Stimulated activated CD4-positive, alpha-beta T cell treated with anti-CD3 and anti-CD28 coated beads, Interleukin-15, amount 100 ng/mL, for 1 hour (primary cell): ENCODE measurements at places on chromosomes 7 and 10.

- DNase-seq, result no peak
Measured at GRCh38 chr7:1510780-1511154, 6.6 kb upstream of the INTS1 start.

DNA sequence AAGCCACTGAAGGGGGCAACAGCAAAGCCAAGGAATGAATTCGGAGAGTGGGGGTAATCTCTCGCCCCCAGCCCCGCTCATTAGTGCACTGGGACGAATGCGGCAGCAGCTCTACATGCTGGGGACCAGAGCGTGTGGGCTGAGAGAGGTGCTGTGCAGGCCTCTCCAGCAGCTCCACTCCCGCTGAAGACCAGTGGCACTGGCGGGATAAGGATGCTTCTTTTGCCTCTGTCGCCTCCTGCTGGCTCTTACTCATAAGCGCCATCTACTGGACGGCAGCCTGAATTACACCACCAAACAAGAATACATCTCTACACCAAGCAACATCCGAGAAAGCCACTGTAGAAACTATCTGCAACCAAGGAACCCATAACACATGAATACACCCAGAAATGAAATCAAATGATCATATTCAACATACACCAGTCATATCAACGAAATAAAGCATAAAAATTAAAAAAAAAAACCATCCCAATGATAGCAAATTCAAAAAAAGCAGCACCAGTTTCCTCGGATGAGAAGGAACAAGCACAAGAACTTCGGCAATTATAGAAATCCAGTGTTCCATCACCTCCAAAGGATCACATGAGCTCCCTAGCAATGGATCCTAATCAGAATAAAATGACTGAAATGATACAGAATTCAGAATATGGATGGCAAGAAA, 79.0 kb upstream of the TMEM168 start:
- no peak for DNase-seq

- no peak for DNase-seq
Measured at GRCh38 chr10:29386342-29386999, 97.6 kb downstream of the LYZL1 start.

- no peak for DNase-seq
Measured at GRCh38 chr7:47610506-47611044, 28.7 kb upstream of the TNS3 start.

DNA sequence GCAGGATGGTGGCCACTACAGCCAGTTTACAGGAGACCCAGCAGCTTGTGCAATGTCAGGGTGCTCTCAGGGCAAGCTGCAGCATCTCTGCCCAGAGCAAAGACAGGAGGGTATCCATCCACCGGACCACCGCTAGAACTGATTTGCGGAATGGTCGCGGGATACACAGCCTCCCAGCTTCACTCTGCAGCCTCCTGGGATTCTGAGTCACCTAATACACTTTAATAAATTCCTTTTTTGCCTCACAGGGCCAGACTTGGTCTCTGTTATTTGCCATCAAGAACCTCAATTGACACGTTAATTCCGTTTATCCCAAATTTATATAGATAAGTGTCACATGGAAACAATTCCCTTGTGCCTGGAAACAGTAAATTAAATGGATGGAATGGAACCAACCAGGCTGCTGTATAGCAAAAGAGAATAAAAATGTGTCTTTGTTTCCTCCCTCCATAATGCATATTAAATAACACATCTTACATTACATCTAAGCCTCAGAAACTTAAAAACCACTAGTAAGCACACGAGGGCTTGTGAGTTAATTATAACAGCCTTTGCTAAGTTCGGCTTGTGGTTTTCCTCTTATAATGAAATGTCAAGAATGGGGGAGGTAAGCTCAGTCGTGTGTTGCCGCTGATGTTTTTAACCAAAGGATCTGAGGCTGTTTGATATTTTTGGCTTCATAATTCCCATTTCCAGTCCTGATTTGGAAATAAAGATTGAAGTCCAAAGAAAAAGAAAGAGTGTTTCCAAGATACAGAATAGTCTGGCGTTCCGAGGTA, 52.1 kb downstream of the ADRB1 start:
- DNase-seq, result no peak

GRCh38 chr10:132488231-132488821, 49.3 kb upstream of the INPP5A start:
- DNase-seq, result no peak

- DNase-seq, result no peak
Measured at GRCh38 chr10:62990126-62990525, 143.0 kb upstream of the NRBF2 start.

DNA sequence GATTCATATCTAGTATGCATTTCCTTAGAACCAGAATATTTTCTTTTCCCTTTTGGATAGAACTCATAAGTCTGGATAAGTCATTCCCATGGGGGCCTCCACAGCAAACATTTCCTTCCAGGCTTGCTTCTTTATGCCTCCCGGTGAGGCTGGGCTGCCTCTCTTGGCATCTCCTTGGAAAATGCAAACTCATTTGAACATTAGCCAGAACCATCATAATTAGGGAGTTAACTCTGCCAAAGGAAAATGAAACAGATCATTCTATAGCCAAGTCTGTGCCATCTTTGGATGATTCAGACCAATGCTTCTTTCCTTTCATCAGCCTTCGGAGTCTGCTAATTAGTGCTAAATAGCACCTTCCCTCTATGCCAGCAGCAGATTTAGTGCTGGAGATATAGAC, 81.1 kb downstream of the PLPP4 start:
- DNase-seq, result no peak

- no peak for DNase-seq
Measured at GRCh38 chr10:5978230-5978489, 817 bp upstream of the IL15RA start.

- DNase-seq, result no peak
Measured at GRCh38 chr10:104054430-104054829, 31.2 kb downstream of the COL17A1 start.

- no peak for DNase-seq
Measured at GRCh38 chr7:108662783-108663362, 93.2 kb downstream of the DNAJB9 start.

DNA sequence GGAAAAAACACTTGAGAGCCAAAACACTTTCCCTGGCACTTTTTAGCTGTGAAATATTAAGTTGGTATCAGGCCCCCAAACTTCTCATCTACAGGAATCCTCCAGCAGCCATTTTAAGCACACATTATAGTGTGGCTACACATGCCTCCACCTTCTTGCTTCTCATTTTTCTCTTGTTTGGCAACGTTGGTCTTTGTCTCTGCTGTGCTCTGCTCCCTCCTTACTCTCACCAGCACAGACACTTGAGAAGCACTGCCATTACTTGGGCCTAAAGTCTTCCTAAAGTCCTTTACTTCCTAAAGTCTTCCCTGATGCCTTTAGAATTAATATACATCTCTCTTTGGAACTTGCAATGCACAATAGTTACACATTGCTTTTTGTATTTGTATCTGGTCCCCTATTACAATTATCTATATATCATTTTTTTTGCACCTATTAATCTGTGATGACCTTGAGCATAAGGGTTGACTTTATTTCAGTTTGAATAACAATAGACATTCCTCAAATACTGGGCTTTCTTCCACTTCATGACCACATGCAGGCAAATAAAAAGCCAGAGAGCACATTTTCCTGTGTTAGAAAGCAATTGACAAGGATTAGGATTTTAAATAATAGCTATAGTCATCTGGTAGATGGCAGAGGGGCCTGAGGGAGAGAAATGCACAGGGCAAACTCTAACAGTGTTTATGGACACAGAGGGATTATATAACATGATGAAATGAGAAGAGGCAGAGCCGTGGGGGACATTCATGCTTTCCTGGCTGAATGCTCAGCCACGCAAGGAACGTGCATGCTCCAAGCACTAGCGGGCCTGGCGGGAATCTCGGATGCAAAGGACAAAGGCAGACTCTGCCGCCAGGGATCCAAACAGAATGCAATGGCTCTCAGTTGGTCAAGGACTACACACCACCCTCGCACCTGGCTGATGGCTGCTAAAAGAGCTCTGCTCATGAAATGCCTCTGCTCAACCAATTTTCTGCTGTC, 99.3 kb downstream of the CDC14C start:
- DNase-seq, result no peak

DNA sequence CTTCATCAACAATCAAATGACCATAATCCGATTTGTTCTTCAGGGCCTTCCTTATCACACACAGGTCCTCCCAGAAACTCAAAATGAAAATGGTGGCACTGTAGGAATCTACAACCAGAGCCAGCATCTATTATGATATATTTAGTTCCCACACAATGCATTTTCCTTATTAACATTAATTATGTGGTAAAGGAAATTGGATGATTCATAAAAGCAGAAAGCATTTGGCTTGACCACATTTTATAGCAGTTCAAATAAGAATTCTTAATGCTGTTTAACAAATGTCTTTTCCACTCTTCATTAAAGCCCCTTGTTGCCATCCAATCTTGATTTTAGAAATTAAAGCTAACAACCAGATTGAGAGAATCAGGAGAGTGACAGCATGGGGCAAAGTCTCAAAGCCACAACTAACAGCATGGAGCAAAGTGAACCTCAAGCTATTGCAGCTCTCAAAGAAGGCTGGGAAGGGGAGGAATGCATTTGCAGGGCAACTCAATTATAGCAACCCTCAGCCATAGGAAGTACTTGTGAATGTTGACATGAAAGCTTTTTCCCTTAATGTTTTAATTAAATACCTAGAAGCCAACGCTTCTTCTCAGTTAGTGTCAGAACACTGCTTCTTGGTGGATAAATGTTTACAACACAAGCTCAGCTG, 549.1 kb downstream of the NXPH1 start:
- no peak for DNase-seq

- no peak for DNase-seq
Measured at GRCh38 chr7:93212881-93213280, 13.4 kb downstream of the HEPACAM2 start.

GRCh38 chr10:116364868-116365267, 40.6 kb downstream of the CCDC172 start:
- DNase-seq, result no peak

DNA sequence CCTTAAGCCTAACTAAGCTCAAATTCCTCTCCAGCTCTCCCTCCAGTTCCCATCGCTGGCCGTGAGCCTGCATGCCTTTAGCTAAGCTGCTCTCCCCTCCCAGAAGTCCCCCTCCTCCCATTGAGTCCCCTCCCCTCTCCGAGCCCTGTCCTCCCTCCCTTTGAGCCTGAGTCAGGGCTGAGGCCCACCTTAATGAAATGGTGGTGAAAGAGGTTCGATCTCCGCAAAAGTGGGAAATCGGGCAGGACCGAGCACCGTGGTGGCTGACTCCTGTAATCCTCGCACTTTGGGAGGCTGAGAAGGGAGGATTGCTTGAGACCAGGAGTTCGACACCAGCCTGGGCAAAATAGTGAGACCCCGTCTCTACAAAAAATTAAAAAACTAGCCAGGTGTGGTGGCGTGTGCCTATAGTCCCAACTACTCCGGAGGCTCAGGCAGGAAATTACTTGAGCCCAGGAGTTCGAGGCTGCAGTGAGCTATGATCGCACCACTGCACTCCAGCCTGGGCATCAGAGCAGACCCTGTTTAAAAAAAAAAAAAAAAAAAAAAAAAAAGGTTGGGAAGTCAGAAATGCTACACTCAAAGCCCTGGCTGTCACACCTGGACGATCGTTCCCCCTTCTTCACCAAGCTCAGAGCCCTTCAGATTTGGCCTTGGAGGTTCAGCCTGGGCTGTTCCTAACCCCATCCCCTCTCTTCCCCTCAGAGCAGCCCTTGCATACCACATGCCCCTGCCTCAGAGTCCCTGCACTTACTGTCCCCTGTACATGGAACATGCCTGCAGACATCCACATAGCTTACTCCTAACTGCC, 995 bp upstream of the CLDN3 start:
- DNase-seq, result no peak

GRCh38 chr7:116173051-116174028, 37.0 kb upstream of the TES start:
- no peak for DNase-seq

GRCh38 chr7:30937416-30937815, 25.8 kb downstream of the AQP1 start:
- no peak for DNase-seq

- no peak for DNase-seq
Measured at GRCh38 chr7:104795086-104795485, 218.9 kb upstream of the KMT2E start.

DNA sequence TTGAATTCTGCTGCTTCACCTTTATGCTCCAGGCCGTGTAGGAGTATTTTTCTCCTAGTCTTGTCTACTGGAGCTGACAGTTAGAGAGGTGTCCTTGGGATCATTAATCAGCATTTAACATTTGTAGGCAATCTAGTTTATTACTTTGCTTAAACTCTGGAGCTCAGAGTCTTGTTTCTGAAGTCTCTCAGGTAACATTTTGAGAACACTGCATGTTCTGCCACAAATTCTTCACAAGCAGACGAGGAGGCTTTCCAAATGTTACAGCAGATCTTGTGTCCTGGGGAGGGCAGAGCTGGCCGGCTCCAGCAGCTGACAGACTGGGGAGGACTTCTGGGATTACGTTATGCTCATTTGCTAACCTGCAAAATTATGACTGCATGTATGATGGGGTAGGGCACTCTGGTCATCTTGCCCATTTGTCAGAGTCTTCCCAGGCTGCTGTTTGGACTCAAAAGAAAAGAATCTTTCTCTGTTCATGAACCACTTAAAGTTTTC, 50.5 kb downstream of the GALNT17 start:
- DNase-seq, result no peak

- no peak for DNase-seq
Measured at GRCh38 chr10:106935978-106936451, 228.5 kb downstream of the SORCS1 start.

DNA sequence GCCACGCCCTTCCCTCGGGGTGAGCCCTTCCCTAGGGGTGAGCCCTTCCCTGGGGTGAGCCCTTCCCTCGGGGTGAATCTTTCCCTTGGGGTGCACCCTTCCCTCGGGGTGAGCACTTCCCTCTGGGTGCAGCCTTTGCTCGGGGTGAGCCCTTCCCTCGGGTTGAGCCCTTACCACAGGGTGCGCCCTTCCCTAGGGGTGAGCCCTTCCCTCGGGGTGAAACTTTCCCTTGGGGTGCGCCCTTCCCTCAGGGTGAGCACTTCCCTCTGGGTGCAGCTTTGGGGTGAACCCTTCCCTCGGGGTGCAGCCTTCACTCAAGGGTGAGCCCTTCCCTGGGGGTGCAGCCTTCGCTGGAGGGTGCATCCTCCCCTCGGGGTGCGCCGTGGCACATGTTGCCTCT, 34.6 kb upstream of the INSIG1 start:
- DNase-seq, result no peak

DNA sequence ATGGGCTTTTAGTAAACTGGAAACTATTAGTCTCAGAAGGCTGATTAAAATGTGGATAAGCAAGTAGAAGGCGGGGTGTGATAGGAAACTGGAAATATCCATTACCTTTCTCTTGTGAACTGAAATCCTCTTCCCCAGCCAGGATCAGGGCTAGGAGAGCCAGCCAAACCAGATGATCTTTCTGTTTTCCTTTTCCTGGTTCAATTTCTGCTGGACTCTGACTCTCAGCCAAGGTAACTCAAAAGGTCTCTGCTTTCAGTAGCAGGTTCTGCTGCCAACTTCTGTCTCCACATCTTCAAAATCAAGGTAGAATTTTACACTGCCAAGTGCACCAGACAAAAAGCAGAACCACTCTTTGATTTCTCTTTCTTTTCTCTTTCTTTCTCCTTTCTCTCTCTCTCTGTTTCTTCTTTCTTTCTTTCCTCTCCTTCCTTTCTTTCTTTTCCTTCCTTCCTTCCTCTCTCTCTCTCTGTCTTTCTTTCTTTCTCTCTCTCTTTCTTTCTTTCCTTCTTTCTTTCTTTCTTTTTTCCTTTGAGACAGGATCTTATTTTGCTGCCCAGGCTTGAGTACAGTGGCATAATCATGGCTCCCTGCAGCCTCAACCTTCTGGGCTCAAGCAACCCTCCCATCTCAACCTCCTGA, 30.8 kb downstream of the OTUD1 start:
- DNase-seq, result no peak
